Testis (tissue), 5 donors: ENCODE measurements at places on chromosomes 6 and 20.
A peak's percentile ranks its signal among the peaks of the same experiment; 100 is the strongest.

- DNase-seq: no peak
These were observed 6.8 kb downstream of the ARID1B start for GRCh38 chr6:156783958-156784357.

DNA sequence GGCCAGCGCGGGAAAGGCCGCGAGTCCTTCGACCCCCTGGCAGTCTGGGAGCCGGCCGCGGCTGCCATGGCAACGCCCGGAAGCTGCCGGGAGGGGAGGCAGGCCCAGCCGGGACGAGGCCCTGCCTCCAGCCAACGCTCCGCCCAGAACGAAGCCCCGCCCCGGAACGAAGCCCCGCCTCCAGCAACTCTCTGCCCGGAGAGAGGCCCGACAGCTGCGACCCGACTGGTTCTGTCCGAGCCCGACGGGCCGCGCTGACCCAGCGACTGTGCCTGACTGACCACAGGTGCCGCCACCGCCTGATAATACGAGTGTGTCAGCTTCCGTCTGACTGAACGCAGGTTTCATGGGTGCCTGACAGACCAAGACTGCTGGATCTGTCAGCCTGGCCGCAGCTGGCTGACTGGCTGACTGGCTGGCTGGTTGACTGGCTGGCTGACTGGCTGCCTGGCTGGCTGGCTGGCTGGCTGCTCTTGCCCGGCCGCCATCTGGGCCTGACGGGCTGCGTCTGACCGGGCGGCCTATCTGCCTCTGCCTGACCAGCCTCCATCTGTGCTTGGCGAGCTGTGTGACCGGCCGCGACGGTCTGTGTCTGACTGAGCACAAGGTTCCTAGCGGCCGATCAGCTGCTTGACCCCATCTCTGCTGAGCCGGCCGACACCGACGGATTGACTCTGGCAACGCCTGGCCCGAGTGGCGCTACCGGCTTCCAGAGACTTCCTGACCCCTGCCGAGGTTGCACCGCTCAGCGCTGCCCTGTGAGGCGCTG lies 89.7 kb upstream of the EPB41L1 start:
- DNase-seq: peak; percentile 96

DNA sequence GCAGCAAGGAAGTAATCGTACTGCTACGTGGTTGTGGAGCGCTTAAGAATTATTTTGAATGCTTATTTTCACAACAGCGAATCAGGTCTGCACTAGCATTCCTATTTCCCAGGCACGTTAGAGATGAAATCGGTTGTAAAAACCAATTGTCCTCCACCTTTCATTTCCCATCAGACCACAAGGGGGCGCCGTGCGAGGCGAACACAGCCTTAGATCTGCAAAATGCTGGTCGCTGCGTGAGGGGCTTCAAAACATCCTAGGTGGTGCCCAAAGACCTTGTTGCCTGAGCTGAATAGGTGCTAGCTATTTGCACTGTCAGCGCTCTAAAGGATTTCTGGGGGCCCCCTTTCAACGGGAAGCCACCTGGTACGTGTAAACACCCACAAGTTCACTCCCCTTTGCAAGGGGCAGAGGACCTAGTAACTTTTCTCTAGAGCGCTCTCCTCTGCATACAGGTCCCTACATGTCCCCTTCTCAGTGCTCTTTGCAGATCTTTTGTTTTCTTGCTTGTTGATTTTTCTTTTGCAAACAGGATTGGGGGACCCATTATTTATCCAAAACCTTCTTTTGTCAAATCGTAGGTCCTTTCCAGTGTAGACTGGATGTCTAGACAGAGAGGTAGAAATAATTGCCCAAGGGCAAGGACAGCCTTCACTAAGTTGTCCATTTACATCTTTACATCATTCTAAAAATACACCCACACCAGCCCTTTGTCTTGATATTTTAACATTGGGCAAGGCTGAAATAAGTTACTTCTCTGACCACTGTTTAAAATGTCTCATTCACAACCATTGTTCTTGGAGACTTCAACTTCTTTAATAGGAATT lies 59.8 kb downstream of the NEDD9 start:
- peak; percentile 86 for DNase-seq

- no peak for DNase-seq
These were observed 3.3 kb downstream of the SIM1 start for GRCh38 chr6:100461278-100461916.

DNA sequence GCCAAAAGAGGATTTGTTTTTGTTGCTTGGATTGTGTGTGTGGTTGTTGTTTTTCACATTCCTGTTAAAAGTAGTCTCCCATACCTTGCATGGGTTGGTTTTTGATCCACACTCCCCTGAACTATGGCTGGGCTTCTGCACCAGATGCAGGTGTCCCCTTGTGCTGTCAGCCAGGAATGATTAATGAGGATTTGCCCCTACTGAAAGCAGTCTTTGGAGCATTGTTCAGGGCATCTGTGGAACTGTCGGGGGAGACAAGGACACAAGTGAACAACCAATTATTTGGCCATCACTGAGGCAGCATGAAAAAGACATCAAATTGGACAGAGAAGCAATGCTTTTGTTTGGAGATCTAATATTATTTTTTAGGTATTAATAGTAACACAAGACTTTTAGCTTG lies 373.2 kb upstream of the MMS22L start:
- no peak for DNase-seq

DNA sequence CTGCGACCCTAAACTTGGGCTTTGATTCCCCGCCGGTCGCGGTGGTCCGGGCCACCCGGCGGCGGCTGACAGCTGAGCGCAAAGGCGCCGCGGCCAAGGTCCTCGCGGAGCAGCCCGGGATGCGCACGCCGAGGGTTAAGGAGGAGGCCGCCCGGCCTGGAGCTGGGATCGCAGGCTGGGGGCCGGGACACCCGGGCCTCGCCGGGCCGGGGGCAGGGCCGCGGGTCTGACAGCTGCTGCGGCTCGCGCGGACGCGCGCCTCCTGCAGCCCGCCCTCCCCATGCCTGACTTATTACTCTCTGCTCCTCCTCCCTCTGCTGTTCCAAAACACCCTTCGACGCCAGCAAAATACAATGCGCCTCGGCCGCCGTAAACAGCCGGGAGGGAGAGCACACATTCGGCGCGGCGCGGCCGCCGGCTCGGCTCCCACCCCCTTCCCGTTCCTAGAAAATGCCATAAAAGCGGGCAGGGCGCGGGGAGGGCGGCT lies 746 bp downstream of the BACH2 start:
- peak; percentile 80 for DNase-seq

DNA sequence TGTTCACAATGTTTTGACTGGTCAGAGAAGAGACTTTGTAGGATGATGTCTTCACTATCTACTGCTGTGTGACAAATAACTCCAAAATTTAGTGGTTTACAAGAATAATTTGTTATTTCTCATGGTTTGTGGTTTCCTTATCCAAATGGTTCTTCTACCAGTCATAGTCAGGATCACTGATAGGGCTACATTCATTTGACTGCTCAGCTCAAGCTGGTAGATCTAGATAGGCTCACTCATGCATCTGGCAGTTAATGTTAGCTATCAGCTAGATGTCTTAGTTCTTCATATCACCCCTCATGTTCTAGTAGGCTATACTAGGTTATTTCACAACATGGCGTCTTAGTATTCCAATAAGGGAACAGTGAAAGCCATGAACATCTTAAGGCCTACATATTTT lies 131.0 kb downstream of the ID4 start:
- DNase-seq: no peak

- no peak for DNase-seq
These were observed 134.8 kb upstream of the BEND6 start for GRCh38 chr6:56820060-56820459.

DNA sequence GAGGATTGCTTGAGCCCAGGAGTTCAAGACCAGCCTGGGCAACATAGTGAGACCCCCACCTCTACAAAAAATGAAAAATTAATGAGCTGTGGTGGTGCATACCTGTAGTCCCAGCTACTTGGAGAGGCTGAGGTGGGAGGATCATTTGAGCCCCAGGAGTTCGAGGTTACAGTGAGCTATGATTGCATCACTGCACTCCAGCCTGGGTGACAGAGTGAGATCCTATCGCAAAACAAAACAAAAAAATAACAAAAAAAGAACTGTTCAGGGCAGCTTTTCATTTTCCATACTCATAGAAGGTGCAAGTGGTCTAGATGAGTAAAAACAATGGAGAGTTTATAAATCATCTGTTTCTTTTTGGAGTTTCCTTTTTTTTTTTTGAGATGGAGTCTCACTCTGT lies 21.1 kb downstream of the AKAP7 start:
- DNase-seq: no peak

DNA sequence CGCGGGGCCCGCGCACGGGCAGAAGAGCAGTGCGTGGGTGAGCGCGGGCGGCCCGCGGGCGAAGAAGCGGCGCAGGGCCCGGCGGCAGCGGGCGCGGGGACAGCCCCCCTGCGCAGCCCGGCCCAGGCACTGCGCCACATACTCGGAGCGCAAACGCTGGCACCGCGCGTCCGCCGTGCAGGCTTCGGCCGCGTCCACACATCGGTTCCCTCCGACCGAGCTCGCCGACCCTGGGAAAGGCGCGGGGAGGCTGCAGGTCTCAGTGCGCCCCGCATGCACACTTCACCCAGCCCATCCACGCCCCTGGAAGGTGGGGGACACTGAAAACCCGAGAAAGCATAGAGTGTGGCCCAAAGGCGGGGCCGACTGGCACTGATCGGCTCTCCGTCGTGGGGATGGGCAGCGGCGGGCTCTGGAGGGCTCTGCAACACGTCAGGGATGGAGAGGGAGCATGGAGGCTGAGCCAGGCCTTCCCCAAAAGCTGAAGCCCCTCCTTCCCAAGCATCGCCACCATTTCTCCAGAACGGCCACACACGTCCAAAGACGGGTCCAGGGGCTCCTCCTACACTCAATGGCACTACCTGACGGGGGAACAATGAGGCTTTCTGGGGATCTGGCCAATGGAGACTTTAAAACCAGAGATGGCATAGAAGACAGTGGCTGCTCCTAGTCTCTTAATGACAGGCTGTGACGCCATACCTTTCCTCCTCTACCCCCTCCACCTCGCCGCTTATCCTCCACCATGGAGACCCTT lies 2.0 kb downstream of the GFRA4 start:
- no peak for DNase-seq

- DNase-seq: peak; percentile 69
These were observed 38.3 kb downstream of the COX4I2 start for GRCh38 chr20:31675828-31676608.

DNA sequence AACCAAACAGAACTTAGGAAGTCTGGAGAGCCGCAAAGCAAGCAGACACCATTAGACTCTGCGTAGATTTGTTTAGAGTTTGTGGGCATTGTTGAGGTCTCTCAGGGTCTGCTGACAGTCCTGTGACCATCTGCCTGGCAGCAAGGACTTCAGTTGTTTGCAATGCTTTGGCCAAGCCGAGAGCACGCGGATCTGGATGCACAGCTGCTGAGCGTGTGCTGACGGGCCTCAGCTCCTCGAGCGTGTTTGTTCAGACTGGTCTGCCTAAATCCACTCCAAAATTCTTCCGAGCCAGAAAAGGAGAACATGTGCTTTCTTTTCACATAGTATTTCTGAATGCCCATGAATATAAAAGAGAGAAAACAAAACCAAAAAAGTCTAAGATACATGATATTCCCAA lies 159.0 kb downstream of the ZNF217 start:
- DNase-seq: peak; percentile 63

- no peak for DNase-seq
These were observed 1.0 kb downstream of the POU3F2 start for GRCh38 chr6:98835149-98836024.

DNA sequence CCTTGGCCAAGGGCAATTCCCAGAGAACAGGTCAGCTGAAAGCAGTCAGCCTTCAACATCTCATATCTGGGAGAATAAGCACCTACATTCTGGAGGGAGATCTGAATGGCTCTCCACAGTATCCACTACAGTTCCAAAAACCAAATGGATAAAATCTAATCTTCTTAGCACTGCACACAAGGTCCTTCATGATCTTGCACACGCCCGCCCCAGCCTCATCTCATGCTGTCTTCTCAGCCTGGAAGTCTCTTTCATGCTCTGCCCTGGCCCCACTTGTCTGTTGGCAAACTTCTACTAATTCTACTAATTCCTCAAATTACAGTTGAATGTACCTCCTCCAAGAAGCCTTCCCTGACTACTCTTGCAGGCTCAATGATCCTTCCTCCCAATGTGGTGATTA lies 1.8 kb upstream of the TTBK1 start:
- no peak for DNase-seq

DNA sequence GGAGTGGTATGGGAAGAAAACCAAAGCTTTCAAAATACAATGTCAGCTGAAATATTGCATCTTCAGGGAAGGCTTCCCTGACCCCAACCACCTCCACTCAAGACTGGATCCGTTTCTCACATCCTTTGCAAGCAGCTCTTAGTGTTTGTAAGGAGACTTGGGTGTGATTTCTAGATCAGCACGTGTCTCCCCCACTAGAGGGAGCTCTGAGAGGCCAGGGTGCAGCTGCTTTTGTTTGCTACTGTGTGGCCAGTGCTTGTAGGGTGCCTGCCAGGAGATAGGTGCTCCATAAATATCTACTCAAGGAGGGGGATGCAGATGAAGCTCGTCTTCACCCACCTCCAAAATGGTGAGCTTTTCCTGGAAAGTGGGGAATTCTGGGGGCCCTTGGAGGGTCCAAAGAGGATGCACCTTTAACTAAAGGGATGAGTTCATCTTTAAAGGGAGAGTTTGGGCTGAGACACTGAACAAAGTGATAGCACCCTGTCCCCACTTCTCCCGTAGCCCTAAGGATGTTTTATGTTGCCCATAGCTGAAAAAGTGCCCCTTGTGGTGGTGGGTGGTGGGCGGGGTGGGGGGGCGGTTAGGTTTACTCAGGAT lies 52.6 kb upstream of the MAFB start:
- DNase-seq: peak; percentile 73

DNA sequence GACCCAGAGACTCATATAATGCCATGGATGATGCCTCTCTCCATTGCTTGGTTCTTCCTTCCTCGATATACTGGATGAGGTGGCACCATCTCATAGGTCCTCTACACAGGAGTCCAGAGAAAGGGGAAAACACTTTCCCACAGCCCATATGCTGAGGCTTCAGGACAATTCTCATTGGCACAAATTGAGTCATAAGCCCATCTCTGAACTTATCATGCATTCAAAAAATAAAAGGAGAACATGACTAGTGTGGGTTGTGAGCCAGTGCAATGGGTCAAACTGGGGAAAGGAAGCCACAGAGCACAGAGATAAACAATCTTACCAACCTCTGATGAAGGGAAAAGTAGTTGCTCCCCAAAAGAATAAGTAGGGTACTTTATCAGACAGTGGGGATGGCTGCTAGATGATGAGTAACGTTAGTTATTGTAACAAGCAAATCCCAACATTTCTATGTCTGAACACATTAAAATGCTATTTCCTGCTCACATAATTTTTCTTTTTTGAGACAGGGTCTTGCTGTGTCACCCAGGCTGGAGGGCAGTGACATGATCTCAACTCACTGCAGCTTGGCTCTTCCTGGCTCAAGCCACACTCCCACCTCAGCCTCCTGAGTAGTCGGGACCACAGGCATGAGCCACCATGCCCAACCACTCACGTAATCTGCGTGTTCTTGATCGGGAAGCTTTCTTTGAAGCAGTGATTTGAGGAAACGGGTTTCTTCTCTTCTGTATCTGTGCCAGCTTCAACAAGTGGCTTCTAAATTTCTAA lies 27.0 kb downstream of the SOD2 start:
- no peak for DNase-seq

- DNase-seq: no peak
These were observed 1.6 kb upstream of the TNFRSF6B start for GRCh38 chr20:63694584-63695423.

- no peak for DNase-seq
These were observed 85.0 kb downstream of the CDC40 start for GRCh38 chr6:110265273-110265672.

- no peak for DNase-seq
These were observed 20.4 kb upstream of the MCUR1 start for GRCh38 chr6:13834790-13835189.

GRCh38 chr6:49764571-49765236 lies 20.5 kb upstream of the CRISP3 start:
- DNase-seq: peak; percentile 78
